ENCODE measurements at places on chromosomes 3 and 15. TPM values are rescaled to one million over a fixed set of nuclear protein-coding genes. Genes with fewer than 3 reads are reported as not detected.

TERC gene
- 147 TPM for total RNA-seq

CPLX3 gene
- total RNA-seq: not detected

SLC28A1 gene
- total RNA-seq: not detected

PLSCR4 gene
- 162 TPM for total RNA-seq

Data from pericardium fibroblast (primary cell).